ENCODE measurements at places on chromosomes 5 and 9. TPM values are rescaled to one million over a fixed set of nuclear protein-coding genes. Genes with fewer than 3 reads are reported as not detected.

Gene SEMA5A
- polyA plus RNA-seq: 1.3 TPM

DNA sequence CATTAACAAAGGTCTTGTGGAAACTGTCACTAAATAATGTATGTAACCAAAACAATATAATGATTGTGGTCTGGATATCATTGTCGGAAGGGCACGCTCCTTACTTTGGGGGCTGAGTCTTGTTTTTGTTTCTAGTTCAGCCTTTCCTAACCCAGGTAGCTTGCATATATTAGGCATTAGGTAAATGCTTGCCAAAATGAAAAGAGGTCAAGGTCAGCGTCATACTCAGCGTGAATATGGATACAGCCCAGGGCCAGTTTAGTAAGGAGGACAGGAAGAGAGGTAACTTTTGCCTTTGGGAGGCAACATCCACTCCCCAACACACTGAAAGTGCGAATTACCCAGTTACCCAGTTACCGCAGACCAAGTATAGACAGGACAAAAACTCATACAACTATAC, 171.4 kb downstream of the RAB3C start:
- no peak for DNase-seq

DNA sequence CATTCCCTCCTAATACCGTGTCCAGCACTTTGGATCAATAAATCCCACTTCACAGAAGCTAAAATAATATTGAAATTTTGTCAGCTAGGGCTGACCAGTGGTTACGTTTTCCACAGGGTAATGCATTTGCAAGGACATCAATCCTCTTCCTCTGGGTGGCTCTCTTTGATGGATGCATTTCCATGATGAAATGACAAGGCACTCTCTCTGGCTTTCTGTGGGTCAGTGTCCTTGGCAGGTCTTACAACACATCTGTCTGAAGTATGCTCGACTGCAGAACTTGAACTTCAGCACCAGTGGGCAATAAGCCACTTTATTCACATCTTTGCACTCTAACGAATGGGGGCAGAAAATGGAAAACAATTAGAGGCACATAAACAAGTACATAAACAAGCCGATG, 330.1 kb downstream of the ADAMTS6 start:
- DNase-seq: no peak

DNA sequence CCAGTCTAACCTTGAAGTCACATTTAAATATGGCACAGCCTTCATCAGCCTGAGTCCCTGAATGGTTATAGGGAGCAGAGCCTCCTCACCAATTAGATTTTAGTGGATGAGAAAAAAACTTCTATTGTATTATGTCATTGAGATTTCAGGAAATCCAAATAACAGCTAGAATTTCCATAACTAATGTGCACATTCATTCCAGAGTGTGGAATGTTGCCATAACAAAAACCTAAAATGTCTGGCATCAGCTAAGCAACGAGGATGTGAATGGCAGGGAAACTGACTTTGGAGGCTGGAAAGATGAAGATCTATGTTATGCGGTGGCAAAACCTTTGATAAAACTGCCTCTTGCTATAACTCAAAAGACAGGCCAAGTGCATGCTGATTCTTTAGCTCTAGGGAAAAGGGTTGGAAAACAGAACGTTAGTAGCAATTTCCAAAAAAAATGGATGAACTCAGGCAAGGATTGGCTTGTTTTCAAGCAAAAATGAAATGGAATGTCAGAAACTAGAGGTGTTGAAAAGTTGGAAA, 91.3 kb upstream of the NFIB start:
- DNase-seq: no peak

GRCh38 chr9:26951794-26952193, 4.4 kb upstream of the IFT74 start:
- DNase-seq: no peak

Gene SREK1IP1
- polyA plus RNA-seq: 19.3 TPM

All from CD4-positive, alpha-beta memory T cell (primary cell).